Ecto neural progenitor cell (in vitro differentiated cells): ENCODE measurements at places on chromosomes 5 and 9.

- no peak for DNase-seq
Measured at GRCh38 chr9:113873926-113874325, 2.2 kb upstream of the ZNF618 start.

DNA sequence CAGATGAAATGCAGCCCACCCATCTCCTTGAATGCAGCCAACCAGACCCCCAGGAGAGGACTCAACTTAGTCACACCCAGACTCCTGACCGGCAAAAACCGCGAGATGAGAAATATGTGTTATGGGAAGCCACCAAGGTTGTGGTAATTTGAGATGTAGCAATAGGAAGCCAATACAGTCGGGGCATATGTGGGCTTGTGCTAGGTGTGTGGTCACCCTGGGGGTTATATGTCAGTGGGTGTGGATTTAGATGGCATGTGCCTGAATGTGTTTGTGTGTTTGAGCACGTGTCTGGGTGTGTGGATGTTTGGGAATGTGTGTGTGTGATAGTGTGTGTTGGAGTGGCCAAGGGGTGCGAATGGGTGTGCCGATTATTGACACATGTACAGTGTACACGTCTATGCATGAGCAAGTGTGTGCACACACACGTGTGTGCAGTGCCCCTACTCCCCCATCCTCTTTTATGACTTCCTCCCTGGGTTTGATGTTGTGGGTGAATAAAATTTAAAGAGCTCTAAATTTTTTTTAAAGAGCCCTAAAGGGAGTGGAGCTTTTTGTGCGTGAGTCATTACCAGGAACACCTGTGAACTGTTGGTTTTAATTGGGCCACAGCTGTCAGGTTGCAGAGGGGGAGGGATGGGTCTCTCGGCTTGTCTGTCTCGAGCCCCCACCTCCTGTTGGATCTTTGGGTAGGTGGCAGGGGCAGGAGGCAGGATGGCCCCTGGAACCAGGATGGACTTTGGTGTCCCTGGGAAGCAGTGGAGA, 86.8 kb downstream of the LHX2 start:
- no peak for DNase-seq

- no peak for DNase-seq
Measured at GRCh38 chr5:149831492-149831891, 101.4 kb downstream of the PPARGC1B start.

DNA sequence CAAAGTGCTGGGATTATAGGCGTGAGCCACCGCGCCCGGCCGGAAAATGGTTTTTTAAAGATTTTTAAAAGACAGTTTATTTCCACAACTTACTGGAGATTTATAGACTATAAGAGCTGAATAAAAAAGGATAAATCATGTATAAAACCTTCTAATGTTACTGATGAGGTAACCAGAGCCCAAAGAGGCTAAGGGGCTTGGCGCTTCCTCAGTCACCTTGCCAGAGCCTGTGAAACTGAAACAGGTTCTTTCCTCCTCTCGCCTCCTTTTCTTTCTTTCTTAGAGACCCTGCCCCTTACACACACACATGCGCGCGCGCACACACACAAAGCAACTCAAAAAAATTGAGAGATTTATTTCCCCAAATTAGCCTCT, 69.8 kb downstream of the HSD17B3 start:
- DNase-seq: no peak

- no peak for DNase-seq
Measured at GRCh38 chr9:120099065-120099464, 480.9 kb downstream of the CDK5RAP2 start.

- no peak for DNase-seq
Measured at GRCh38 chr5:34007201-34007620, 639 bp downstream of the AMACR start.

- no peak for DNase-seq
Measured at GRCh38 chr5:98921947-98922505, 6.8 kb downstream of the CHD1 start.

DNA sequence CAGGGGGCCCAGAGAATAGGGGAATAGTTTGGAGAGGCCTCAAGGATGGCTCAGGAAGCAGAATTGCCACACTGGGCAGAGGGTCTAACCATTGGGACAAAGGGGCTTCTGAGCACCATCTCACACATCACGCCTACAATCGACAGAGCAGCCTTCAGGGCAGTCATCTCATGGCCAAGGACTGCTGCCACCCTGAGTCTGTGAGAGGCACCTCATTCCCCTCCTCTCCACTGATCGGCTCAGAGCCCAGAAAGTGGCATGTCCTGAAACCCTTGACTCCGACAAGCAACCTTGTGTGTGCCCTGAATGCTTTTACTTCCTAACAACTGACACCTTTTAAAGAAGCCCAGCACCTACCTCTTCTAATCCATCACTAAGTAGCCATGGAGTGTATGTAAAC, 128.9 kb upstream of the PTPN3 start:
- DNase-seq: no peak

DNA sequence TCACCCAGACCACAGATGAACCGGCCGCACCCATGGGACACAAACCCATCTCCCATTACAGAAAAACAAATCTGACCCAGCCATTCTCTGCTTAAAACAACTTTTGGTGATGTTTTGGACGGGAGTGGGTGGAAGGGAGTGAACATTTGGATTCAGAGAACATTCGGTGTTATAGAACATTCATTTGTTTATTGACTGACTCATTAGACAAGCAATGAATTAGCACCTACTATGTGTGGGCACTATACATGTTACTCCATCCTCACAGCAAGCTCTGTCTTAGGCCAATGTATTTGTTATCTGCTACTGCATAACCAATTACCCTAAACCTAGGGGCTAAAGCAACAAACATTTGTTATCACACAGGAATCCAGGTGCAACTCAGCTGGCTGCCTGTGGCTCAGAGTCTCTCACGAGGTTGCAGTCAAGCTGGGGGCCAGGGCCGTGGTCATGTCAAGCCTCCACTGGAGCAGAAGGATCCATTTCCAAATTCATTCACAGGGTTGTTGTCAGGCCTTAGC, 5.1 kb upstream of the ERGIC1 start:
- no peak for DNase-seq

- no peak for DNase-seq
Measured at GRCh38 chr9:114685951-114686350, 4.0 kb upstream of the TEX48 start.

DNA sequence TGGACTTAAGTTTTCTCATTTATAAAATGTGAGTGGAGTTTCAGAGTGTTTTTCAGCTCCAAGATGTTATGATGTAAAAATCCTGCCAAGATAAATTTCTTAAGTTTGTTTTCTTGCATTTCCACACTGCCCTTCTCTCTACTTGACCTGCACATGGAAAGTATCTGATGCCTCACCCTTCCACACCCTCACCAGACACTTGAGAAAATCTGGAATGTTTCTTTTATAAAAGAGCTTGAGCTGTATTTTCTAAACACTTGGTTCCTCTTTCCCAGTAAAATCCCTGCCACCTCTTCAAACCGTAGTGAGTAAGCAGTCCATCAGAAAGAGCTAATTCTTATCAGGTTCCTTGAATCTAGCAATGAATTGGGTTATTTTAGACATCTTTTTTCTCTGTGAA, 42.9 kb downstream of the FOXD1 start:
- DNase-seq: no peak

DNA sequence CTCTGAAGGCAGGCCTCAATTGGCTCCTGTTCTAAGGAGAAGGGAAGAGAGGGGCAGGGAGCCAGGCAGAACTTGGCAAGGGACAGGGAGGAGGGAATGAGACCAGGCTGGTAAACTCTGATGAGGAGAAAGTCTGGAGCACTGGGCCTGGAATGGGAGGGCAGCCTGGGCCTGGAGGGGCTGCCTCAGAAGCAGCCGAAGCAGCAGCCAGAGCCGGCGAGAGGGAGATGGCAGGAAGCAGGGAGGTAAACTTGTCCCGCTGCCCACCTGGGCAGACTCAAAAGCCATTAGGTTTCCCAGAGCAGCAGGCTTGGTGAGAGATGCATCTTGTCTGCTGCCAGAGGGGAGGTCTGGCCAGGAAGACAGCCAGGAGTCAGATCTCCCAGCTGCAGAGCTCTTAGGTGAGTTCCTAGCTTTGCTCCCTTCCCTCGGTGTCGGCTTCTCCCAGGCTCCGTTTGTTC, 37.0 kb upstream of the CRB2 start:
- DNase-seq: no peak

GRCh38 chr9:4375424-4376200, 75.7 kb upstream of the GLIS3 start:
- DNase-seq: no peak

DNA sequence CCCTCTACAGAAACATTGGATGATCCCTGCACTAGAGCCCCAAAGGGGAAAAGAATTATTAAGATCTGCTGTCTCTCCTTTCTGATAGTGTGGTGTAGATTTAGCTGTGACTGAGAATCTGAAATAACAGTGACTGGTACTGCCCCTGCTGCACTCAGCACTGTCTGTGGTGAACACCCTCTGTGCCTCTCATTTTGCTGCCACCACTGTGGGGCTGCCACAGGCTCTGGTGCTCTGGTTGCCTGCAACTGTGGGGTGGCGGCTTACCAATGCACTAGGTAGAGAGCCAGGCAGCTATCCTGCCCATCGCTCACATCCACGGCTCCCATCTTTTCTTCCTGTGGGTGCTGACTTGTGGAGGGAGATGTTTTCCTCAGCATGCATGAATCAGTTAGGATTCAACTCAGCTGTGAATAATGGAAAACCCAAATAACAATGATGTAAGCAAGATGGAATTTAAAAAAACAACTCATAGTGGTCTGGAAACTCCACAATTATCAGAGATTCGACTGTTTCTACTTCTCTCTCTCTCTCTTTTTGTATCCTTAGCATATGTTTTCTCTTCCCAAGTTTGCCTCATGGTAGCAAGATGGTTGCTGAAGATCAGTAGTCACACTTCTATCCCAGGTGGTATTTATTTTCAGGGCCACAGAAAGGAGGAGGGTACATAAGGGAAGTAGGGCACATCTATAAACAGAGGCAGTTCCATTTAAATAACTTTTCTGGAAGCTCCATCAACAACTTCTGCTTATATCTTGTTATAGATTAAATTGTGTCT, 99.8 kb upstream of the DAP start:
- no peak for DNase-seq

GRCh38 chr5:81838307-81838906, 87.5 kb upstream of the SSBP2 start:
- no peak for DNase-seq

GRCh38 chr9:15349892-15350761, 43.1 kb upstream of the TTC39B start:
- DNase-seq: no peak

GRCh38 chr5:138696501-138696900, 56.7 kb upstream of the CTNNA1 start:
- no peak for DNase-seq

DNA sequence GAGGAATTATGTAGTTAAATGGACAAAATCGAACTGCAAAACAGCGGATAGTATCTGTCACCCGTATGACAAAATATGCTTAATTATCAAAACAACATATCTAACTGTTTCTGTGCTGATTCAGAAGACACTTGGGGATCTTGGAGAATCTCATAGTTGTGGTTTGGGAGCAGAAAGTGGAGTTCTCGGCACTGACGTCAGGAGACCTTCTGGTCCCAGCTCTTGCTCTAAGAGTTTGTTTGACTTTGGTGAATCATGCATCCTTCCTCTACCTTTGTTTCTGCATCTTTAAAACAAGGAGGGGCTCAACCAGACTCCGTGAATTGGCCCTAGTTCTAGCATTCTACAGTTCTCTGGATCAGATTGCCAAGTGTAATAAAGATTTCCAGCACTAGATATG, 37.0 kb upstream of the TAF1L start:
- DNase-seq: no peak

- no peak for DNase-seq
Measured at GRCh38 chr5:130643321-130643720, 521.7 kb downstream of the HINT1 start.

DNA sequence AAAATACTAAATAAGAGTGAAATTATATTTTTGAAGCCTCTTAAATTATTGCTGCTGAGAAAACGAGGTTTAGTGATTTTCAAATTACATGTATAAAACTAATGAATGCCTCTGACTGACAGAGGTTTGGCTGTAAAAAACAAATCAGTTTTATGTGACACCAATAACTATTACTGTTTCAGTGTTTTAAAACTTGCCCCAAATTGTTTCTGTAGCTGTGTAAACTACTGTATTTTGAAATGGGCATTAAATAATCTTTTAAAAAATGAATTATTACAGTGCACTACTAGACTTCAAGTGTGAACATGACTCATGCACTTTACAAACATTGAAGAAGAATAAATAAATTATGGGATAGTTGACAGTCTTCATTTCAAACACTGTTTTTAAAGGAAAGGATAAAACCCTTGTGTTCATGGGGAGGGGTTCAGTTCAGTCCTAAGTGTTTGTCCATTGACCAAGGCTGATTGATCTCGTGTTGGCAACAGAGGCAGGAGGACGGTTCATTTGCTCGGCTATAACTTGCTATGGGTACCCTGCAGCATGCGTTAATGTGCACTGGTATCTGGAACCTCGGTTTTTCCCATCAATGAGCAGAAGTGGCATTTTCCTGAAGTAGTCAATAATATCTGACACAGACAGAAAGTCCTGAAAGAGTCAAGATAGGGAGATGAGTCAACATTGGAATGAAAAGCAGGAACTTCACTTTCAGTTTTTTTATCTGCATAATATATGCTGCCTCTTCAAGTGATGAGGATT, 15.6 kb downstream of the C5orf58 start:
- DNase-seq: no peak

DNA sequence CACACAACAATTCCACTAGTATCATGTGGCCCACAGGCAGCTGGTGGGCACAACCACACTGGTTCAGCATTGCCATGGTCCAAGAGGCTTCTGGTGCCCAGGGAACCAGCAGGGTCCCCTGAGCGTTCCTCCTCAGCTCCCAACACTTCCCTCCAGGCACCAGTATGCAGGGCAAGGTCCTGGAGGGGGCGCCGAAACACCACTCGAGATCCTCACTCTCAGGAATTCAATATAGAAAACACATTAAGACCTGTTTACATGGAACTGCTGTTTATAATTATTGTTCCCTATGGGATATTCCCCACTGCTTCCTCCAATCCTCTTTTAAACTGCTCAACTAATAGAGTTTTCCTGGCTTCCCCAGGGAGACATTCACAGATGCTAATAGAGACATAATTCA, 91.9 kb upstream of the GABRP start:
- peak; percentile 55 for DNase-seq

DNA sequence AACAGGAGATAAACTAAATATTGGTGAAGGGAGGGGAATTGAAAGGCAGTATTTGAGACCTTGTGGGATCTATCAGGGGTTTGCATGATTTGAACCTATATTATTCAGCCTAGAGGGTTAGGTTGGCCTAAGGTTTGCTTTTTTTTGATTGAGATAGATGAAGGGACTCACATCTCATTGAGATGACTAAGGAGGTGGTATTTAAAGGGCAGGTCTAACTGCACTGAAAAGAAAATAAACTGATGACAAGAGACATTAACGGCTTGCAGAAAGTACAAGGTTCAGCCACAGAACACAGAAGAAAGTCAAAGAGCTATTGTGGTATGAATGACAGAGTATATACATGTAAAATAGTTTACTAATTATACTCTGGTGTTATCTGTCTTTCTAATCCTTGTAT, 412.7 kb downstream of the CDH10 start:
- DNase-seq: no peak

- no peak for DNase-seq
Measured at GRCh38 chr5:103259705-103260355, 1.3 kb downstream of the MACIR start.

GRCh38 chr5:77774981-77775789, 954 bp downstream of the TBCA start:
- DNase-seq: no peak

- DNase-seq: no peak
Measured at GRCh38 chr5:133569347-133569746, 43.0 kb downstream of the FSTL4 start.
